ENCODE measurements at places on chromosomes 1 and 21.

DNA sequence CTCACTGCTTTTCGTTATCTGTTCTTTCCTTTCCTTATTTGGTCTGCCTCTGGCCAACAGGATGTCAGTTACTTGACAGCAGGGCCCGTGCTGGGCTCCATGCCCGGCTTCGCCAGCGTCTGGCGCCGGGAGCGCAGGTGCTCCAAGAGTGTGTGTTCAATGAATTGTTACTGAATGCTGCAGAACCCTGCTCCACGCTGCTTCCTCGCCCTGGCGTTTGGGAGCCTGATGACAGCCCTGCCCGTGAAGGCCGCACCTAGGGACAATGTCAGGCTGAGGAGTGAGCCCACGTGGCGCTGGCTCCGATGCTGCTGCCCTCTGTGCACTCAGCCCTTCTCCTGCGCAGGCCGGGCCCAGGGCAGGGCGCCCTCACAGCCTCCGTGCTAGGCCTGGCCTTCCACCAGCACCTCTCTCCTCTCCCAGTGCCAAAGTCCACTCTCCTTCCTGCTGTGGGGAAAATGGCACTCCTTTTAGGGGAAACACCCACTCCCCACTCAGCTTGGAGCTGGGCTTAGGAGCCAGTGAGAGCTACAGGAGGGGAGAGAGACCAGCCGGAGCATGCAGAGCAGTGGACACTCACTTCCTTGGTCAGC lies 51.4 kb downstream of the ACBD3 start:
- DNase-seq, result no peak

GRCh38 chr1:23563003-23563402 lies 3.7 kb upstream of the ID3 start:
- DNase-seq, result no peak

- no peak for DNase-seq
These were observed 19.9 kb downstream of the PLXNA2 start for GRCh38 chr1:208224192-208224713.

DNA sequence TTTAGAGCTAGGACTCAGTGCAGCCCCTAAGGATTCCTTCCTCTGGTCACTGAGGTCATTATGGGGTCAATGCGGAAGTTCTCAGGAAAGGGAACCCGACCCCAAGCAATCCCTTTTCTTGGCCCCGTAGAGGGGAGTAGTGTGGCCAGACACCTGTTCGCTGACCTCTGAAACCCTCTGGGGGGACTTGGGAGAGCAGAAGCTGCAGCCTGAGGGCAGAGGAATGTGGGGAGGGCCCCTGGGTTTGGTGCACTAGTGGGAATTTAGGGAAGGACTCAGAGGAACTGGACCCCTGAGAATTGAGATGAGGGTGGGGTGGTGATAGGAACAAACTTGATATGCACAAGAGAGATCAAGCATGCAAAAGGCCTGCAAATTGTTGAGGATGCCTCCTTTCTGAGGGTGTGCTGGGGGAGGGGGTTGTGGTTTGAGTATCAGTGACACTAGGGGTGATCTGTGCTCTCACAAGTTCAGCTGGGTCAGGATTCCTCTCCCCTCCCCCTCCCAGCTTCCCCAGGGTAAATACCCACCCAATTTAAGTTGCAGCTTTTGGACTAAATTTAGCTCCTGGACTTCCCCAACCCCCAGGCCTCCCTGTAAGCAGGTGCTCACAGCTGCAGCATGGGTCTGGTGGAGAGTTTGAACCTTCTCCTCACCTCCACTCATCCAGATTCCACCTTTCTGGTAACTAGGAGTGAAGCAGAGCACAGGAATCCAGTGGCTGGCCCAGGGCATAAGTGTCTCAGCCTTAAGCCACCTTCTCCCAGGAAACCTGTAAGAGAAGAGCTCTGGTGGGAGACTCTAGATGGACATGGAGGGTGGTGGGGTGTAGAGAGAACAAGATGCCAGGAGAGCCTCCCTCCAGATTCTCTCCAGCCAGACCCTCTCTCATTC lies 13.5 kb downstream of the ADAMTSL4 start:
- DNase-seq, result no peak

GRCh38 chr1:197633447-197634078 lies 141.7 kb downstream of the DENND1B start:
- DNase-seq, result no peak

GRCh38 chr1:116337398-116337797 lies 35.6 kb upstream of the ATP1A1 start:
- DNase-seq, result no peak

- DNase-seq, result no peak
These were observed 643.9 kb upstream of the CAMK1G start for GRCh38 chr1:208939537-208940085.

DNA sequence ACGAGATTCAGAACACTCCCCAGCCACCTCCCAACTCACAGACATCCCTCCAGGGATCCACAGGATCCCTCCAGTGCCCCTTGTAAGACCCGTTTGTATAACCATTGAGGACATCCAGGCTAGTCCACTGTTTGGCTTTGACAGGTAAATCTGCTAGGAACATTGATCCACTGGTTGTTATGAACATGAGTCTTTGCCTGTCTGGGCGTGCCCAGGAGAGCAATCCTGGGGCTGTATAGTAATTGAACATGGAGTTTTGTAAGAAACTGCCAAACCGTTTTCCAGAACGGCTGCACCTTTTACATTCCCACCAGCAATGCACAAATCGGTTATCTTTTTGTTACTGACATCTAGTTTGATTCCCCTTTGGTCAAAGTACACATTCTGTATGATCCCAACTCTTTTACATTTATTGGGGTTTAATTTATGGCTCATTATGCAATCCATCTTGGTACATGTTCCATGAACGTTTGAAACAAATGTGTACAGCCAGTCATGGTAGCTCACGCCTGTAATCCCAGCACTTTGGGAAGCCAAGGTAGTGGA lies 88.7 kb downstream of the WDR4 start:
- DNase-seq, result no peak

DNA sequence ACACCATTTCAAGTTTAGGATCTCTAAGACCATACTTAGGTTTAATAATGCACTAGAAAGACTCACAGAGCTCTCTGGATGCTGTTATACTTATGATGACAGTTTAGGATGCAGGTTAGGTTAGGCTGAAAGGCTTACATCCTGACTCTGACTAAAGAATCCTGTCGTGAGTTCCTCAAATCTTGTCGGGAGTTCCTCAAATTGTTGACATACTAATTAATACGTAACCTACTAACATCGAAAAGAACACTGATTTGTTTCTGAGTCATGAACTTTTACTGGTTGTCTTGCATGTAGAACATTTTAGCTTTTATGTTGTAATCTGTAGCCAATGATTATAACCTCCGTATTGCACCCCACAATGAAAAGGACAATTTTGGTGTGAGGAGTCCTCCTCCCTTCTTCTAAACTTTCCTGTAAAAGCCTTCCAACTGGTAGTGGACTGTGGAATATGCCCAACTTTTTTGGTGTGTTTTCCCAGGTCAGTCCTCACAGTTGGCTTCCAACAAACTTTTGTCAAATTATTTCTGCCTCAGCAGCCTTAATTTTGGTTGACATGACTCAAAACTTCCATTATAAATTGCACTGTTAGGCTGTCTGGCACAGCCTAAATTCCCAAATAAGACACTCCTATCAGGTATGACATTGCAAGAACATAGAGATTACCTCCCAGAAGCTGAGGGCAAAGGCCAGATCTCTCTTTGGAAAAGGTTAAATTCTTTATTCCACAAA lies 107.9 kb upstream of the PALMD start:
- no peak for DNase-seq

GRCh38 chr1:172378109-172378760 lies 42.2 kb upstream of the C1orf105 start:
- no peak for DNase-seq

DNA sequence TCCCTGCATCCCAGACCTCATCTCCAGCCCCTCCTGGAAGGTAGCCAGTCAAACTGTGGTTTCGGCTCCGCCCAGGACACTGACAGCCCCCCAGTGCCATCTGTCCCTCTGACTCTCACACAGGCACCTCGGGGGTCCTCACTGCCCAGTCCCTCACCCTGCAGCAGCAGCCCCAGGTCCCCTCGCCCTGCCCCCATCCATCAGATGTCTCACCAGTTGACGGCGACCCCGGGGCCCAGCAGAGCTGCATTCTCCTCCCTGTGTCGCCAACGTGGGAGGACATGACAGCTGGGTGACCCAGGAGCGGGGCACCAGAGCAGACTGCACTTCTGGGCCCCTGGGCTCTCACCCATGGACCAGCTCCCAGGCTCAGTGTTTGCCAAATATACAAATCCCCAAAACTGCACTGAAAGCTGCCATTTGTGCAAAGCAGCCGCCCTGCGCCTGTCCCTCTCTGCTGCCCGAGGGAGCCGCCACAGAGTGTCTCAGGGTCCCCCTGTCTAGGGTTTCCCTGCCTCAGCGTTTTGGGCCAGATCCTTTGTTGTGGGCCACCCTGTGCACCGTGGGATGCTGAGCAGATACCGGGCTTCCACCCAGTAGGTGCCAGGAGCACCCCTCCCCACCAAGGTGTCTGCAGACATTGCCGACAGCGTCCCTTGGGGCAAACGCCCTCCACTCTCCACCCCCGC lies 48.2 kb downstream of the PRDM15 start:
- DNase-seq, result no peak

DNA sequence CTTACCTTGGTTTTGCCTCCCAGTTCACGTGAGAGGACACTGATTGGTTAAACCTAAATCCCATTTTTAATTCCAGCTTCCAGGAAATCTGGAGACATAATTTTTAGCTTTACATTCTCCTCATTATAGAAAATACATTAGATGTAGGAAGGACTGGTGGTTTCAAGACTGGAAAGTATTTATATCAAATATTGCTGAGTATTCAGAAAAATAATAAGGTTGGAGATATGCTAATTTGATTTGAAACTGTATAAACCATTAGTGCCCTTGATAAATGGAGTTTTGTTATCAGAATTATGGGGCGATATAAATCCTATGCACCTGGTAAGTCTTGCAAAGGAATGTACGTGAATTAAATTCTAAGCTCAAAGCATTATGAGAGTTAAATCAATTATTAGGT lies 218.0 kb upstream of the ADGRL4 start:
- no peak for DNase-seq

DNA sequence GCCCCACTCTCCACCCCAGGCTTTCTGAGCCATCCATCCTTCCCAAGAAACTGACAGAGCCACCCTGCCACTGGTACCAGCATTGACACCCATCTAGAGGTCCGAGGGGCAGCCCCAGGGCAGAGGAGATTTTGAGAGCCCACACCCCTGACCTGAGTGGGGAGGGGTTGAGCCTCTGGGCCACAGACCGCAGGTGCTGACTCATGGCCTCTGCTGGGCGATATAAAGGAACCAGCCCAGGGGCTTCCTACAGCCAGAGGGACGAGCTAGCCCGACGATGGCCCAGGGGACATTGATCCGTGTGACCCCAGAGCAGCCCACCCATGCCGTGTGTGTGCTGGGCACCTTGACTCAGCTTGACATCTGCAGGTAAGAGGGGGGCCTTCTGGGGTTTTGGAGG lies at the start of gene PADI4:
Gene PADI4, plus strand, starts transcription at position 252 of the 400 bp plus-strand sequence. Its CDS starts 26 bp downstream, at position 278.
- DNase-seq, result no peak

DNA sequence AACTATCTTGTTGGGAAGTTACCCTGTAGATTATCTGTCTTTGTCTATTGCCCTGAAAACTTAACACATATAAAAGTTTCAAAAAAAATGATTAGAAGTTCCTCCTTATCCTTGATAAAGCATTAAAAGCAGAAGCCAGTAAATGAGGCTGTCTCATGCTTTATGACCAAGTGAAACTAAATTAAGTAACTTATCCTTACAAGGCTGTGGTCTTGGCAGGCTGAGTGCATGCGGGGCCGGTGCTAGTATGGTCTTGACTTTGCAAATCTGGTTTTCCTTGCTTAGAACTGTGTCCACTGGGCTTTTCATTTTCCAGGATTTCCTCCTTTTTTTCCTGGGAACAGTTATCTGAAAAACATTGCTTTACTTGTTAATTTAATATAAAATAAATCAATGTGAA lies 43.1 kb downstream of the PCNX2 start:
- DNase-seq, result no peak

GRCh38 chr1:37987679-37988078 lies 2.1 kb downstream of the SF3A3 start:
- DNase-seq, result no peak

DNA sequence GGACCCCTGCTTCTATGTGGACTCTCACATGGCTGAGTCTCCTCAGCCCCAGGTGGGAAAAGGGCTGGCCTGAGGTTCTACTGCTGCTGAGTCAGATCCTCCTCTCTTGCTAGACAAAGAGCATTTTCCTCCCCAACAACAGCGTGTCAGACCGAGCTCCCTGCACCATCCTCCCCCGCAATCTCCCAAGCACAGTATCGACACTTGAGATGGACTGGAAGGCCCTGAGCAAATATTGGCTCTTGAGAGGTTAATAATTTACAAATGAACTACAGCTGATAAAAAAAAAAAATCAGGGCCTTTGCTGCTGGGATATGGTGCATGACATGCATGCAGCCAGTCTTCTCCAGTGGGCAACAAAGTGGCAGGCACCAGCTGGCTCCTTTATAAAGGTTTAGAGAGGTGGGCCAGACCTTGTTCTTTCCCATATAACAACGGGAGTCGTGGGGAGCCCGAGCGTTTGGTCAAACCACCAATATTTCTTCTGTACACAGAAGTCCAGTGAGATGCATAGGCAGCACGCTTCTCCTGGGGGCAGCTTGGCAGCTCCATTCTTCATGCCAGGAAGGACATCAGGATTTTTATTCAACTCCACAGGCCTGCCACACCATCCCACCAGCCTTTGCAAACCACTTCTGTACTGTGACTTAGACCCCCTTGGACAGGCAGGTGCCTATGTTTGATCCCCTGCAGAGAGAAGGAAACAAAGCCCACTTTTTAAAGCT lies 55.4 kb upstream of the CAMK1G start:
- no peak for DNase-seq

GRCh38 chr1:101356013-101356412 lies 119.2 kb downstream of the S1PR1 start:
- DNase-seq, result no peak

GRCh38 chr1:18712252-18712600 lies 81.6 kb downstream of the PAX7 start:
- DNase-seq, result no peak

DNA sequence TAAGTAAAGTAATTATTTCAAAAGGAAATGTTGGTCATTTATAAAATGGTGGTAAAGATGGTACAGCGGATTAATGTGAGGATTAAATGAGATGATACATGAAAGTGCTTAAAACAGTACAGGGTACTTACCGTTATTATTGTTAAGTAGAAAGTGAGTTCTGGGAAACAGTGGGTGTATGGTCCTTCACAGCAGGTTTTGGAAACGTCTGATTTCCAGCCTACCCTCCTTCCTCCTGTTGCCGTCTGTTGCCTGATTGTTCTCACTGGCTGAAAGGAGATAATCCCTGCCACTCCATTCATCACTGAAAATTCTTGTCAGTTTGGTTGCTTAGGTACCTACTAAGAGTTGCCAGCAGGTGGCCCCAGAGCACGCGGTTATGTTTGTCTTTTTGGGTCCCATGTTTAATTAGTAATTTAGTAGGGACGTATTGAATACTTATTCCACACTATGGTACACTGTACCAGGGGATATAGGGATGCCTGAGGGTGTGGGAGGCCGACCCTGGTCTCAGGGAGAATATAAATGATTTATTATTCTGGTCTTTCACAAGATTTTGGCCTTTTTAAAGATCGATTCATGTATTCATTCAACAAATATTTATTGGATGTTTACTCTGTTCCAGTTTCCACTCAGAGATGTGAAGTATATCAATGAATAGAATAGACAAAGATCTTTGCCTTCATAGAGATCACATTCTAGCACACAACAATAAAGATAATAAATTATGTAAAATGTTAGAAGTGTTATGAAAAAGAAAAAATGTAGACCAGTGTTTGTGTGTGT lies 30.8 kb upstream of the RPTN start:
- DNase-seq, result no peak

Data from D721Med (cell line).